HT1080 (cell line): ENCODE measurements at places on chromosomes 1 and 21. TPM values are rescaled to one million over a fixed set of nuclear protein-coding genes. Genes with fewer than 3 reads are reported as not detected.

- DNase-seq, result no peak
Measured at GRCh38 chr1:182114627-182115023, 53.1 kb upstream of the ZNF648 start.

DNA sequence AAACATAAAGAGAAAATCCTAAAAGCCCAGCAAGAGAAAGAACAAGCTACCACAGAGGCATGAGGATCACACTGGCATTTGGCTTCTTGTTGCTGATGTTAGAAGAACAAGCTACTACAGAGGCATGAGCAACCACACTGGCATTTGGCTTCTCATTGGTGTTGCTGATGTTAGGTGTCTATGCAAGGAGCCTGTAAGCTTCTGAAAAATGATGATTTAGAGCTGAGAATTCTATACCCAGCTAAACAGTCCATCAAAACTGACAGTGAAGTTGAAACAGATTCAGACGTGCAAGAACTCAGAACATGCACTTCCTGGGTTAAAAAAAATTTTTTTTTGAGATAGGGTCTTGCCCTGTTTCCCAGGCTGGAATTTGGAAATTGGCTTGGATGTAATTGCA is 37.8 kb upstream of the ADARB1 start:
- no peak for DNase-seq

Gene C1orf52
- 28.9 and 41.9 TPM in 2 replicates for total RNA-seq

Gene BGLAP
- total RNA-seq, result 2.3 TPM in 1 of 2 replicates, not detected in the other

Gene EDARADD
- 3.7 and 3.8 TPM in 2 replicates for total RNA-seq

Gene JAM2
- 0.08 TPM in 1 of 2 replicates, not detected in the other for total RNA-seq

Gene GJB4
- total RNA-seq, result not detected in 2 replicates
